Lung (tissue), 17 donors: ENCODE measurements at places on chromosomes 2 and 18. TPM values are rescaled to one million over a fixed set of nuclear protein-coding genes. Genes with fewer than 3 reads are reported as not detected.

DNA sequence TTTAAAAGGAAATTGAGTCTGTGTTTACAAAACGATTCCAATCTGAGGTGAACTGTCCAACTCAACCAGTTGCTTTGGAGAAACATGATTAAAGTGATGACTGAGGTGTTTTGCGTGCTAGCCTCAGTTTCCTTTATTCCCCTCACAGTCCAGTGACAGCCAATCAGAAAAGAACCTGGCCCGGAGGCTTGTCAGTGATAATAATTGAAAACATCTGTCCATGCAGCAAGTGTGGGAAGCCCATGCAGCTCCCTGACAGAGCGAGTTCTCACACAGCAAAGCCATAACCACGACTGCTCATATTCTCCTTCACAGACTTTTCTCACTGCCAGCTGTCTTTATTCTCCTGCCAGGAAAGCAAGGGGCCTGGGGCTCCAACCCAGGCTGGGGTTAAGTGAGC is 613.4 kb downstream of the ARHGAP15 start:
- DNase-seq = peak; percentile 91

GRCh38 chr2:186484062-186484735 is 1.9 kb upstream of the ZC3H15 start:
- DNase-seq = peak; percentile 37

DNA sequence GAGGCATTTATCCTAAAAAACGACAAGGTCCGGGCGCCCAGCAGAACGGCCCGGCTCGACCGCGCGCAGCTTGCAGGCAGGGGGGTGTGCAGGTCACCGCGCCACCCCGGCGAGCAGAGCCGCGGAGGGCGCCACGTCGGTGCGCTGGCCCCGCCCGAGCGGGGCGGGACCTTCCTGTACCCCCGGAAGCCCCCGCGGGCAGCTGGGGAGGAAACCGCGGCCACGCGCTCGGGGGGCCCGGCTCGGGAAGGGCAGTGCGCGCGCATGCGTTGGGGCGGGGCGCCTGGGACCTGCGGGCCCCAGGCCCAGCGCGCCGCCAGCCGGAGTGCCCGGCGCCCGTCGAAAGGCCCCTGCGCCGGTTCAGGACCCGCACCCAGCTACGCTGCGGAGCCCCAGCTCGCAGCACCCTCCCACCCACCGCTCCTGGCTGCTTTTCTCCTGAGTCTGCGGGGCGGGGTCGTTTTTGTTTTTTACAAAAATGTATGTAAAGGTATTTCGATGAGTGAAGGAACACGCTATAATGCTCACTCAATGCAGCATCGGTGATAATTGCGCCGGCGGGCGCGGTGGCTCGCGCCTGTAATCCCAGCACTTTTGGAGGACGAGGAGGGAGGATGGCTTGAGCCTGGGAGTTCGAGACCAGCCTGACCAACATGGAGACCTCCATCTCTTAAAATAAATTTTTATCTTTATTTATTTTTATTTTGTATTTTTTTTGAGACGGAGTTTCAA is 47.7 kb upstream of the POMC start:
- peak; percentile 93 for DNase-seq

GRCh38 chr2:64410671-64411070 is 43.3 kb upstream of the LGALSL start:
- no peak for DNase-seq

Gene RALBP1
- 19.8 TPM for polyA plus RNA-seq

- no peak for DNase-seq
Observed at GRCh38 chr2:199057936-199058335, 399.8 kb downstream of the SATB2 start.

DNA sequence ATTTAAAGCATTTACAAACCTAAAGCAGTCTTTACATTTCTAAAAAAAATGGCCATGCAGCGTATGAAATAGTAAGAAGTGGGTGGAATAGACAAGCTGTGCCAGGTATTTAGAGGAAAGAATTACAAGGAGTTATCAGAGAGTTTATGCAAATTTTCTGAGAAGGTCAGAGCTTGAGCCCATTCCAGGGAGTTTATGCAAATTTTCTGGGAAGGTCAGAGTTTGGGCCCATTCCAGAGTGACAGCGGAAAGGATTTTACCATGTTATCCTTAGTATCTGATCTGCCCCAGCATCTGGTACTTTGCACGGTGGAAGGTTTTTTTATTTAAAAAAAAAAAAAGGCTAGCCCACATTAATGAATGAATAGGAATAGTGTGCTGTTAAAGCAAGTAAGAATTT is 1.4 kb upstream of the DOK6 start:
- DNase-seq = no peak

DNA sequence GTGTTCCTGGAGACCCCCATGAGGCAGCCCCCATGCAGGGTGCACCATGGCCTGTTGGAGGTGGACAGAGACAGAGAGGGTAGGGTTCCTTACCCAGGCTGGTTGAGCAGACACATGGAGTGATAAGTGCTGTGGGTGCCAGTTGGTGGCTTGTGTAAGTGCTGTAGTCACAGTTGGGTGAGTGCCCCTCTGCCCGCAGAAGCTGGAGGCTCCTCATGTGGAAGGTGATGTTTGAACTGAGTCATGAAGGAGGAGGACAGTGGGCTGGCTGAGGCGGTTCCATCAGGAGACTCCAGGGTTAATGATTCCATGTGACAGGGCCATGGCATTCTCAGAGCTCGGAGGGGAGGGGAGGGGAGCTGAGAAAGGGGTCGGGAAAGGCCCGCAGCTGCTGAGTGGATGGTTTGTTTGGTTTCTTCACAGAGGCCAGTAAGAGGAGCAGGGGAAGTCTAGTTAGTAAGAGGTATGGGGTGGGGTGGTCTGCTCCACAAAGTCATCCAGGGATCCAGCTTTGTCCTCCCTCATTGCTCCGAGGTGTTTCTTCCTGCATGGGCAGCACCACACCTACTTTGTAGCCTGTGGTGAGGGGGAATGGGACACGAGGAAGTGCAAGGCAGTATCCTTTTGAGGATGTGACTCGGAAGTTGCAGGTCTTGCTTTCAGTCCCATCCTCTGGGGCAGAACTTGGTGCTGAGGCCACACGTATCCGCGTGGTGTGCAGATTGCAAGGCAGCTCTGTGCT is 13.6 kb downstream of the IMPA2 start:
- DNase-seq = peak; percentile 22

Gene ARL4C
- polyA plus RNA-seq = 8.0 TPM

- DNase-seq = peak; percentile 86
Observed at GRCh38 chr2:241859436-241860183, 916 bp upstream of the PDCD1 start.

DNA sequence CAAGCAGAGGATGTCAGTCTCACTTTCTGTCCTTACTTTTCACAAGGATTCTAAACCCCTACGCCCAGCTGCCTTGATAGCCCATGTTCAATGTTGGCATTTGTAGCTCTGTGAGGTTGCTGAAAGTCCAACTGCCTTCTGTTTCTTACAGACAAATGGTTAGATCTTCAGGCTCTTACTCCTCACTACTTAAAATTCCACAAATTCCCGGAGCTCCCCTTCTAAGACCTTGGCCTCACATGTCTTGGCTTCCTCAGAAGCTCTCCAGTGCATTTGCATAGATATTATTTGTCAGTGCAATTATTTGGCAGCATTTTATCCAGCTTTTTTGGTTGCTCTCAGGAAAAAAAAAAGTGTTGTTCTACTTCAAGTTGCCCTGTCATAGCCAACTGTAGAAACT is 453.7 kb upstream of the CELF4 start:
- DNase-seq = no peak
